ENCODE measurements at places on chromosomes 3 and 15.
A peak's percentile ranks its signal among the peaks of the same experiment; 100 is the strongest.

GRCh38 chr3:127478922-127479321, 111.6 kb downstream of the TPRA1 start:
- no peak for DNase-seq
- H3K36me3 ChIP-seq: no peaks in the 10 kb centered on the region
- no peak overlapping the region for H3K27ac ChIP-seq
- no peak overlapping the region for H3K4me3 ChIP-seq
- peaks cover 10% of the 10 kb centered on the region for H3K4me1 ChIP-seq
- peaks cover 17% of the 10 kb centered on the region for H3K27me3 ChIP-seq

GRCh38 chr15:78170848-78171773, 21.9 kb downstream of the IDH3A start:
- H3K36me3 ChIP-seq: peaks cover 63% of the 10 kb centered on the region
- H3K27me3 ChIP-seq: no peaks in the 10 kb centered on the region
- no peaks in the 10 kb centered on the region for H3K4me1 ChIP-seq

GRCh38 chr3:155428563-155428962, 135.1 kb upstream of the STRIT1 start:
- H3K36me3 ChIP-seq: no peaks in the 10 kb centered on the region
- H3K27me3 ChIP-seq: no peaks in the 10 kb centered on the region
- peak overlapping the region; percentile 6 for H3K27ac ChIP-seq
- H3K4me3 ChIP-seq: no peak overlapping the region
- DNase-seq: no peak
- H3K4me1 ChIP-seq: peaks cover 9% of the 10 kb centered on the region

DNA sequence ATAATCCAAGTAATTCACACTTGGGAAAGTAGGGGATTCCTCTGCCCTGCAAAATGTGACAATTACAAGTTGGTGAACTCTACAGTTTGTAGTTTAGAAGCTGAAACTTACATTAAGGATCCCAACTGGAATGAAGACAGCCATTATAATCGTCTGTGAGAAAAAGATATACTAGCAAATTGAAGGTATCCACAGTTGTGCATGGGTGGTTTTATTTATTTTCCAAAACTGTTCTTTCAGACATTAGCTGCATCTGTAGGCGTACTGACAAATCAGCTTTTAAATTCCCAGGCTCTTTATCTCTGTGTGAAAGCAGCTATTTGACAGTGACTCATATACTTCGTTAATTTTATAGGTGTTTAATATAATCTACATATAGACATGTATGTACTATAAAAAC, 12.5 kb upstream of the ISL2 start:
- H3K4me3 ChIP-seq: no peak overlapping the region
- H3K27ac ChIP-seq: no peak overlapping the region
- DNase-seq: no peak
- H3K27me3 ChIP-seq: no peaks in the 10 kb centered on the region

DNA sequence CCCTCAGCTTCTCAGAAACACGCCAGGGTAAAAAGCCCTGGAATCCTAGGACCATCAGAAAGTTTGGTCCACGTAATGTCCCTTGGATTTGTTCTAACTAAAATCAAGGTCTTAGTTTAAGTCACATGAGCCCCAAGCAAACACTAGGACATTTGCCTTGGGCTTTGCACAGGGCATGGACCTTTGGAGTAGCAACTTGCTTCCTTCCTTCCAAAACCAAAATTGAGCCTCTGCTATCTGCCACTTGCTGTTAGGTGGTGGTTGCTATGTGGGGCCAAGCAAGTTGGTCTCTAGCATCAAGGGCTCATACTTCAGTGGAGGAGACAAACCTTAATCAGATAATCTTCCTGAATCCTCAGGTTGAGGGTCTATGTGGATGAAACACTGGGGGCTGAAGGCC, 4.0 kb upstream of the DAG1 start:
- peaks cover 20% of the 10 kb centered on the region for H3K4me1 ChIP-seq
- no peaks in the 10 kb centered on the region for H3K36me3 ChIP-seq
- H3K27me3 ChIP-seq: no peaks in the 10 kb centered on the region
- no peak overlapping the region for H3K27ac ChIP-seq
- no peak overlapping the region for H3K4me3 ChIP-seq

DNA sequence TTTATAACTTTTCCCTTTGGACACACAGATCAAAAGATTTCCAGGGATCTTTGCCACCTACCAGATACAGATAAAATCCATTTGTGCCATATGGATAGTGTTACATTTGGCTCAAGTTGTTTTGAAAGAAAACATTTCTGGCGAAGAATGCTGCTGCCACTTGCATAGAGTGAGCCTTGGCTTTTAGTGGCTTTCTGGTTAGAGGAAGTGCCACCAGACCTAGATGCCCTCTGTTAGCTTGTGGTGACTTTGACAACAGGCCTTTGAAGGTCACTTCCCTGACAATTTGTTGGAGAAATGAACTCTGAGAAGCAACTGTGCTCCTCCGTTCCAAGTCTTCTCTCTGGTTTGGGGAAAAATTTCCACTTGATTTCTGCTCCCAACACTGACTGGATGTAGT, 158.0 kb downstream of the CHST2 start:
- no peak overlapping the region for H3K27ac ChIP-seq
- no peaks in the 10 kb centered on the region for H3K4me1 ChIP-seq
- no peaks in the 10 kb centered on the region for H3K36me3 ChIP-seq
- H3K4me3 ChIP-seq: no peak overlapping the region

DNA sequence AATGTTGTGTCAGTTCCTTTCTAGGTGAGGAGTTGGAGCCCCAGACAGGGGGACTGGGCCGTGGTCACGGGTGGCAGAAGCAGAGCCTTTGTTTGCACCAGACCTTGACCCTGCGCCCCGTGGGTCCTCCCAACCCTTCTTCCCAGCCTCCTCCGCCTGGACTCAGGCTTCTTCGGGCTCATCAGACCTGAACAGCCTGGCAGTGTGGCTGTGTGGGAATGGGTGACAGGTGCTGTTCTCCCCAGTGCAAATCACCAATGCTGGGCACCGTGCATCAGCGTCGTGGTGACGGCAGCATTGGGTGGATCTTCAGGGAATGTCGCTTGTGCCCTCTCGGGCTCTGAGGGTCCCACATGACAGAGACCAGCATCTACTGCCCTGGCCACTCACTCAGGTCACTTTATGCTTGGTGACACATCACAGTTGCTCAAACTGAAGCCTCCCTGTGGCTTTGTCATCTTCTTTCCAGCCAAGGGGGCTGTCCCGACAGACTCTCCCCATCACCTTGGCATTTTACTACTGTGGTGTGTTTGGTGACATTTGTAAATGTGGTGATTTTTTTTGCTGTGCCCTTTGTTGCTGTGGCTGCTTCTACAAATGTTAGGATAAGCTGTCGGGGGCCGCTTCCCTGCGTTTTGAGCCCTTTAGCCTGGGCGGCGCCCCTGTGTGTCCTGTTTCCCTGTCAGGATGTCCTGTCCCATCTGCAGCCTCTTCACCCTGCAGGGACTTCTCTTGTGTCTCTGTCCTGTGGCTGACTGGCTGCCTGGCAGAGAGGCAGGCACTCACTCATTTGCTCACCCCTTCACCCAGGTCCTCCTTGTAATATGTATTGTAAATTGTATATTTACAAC, 14.5 kb downstream of the APBA2 start:
- H3K36me3 ChIP-seq: no peaks in the 10 kb centered on the region
- H3K27ac ChIP-seq: no peak overlapping the region
- H3K27me3 ChIP-seq: no peaks in the 10 kb centered on the region
- H3K4me3 ChIP-seq: no peak overlapping the region

GRCh38 chr15:78929536-78930264, 15.1 kb downstream of the CTSH start:
- no peaks in the 10 kb centered on the region for H3K27me3 ChIP-seq
- peaks cover 37% of the 10 kb centered on the region for H3K36me3 ChIP-seq
- no peak overlapping the region for H3K4me3 ChIP-seq
- H3K27ac ChIP-seq: no peak overlapping the region
- no peak for DNase-seq

GRCh38 chr3:169310184-169310939, 353.1 kb downstream of the MECOM start:
- no peak overlapping the region for H3K4me3 ChIP-seq
- H3K36me3 ChIP-seq: no peaks in the 10 kb centered on the region
- peaks cover 4% of the 10 kb centered on the region for H3K4me1 ChIP-seq

GRCh38 chr3:102181175-102181920, 253.5 kb upstream of the ZPLD1 start:
- DNase-seq: peak; percentile 42
- no peak overlapping the region for H3K4me3 ChIP-seq
- H3K27me3 ChIP-seq: no peaks in the 10 kb centered on the region
- H3K36me3 ChIP-seq: no peaks in the 10 kb centered on the region

- H3K4me3 ChIP-seq: no peak overlapping the region
- H3K27me3 ChIP-seq: no peaks in the 10 kb centered on the region
- no peak for DNase-seq
- H3K27ac ChIP-seq: peak overlapping the region; percentile 39
Measured at GRCh38 chr3:29329986-29330890, 49.4 kb downstream of the RBMS3 start.

GRCh38 chr3:132898141-132898540, 140.1 kb upstream of the TMEM108 start:
- H3K27me3 ChIP-seq: no peaks in the 10 kb centered on the region
- H3K4me3 ChIP-seq: no peak overlapping the region
- no peak for DNase-seq
- no peak overlapping the region for H3K27ac ChIP-seq

GRCh38 chr3:17546500-17547255, 195.8 kb downstream of the TBC1D5 start:
- no peaks in the 10 kb centered on the region for H3K4me1 ChIP-seq
- DNase-seq: no peak
- H3K27me3 ChIP-seq: no peaks in the 10 kb centered on the region
- H3K27ac ChIP-seq: no peak overlapping the region
- peaks cover 5% of the 10 kb centered on the region for H3K36me3 ChIP-seq

- H3K4me3 ChIP-seq: no peak overlapping the region
- H3K27ac ChIP-seq: no peak overlapping the region
- no peaks in the 10 kb centered on the region for H3K27me3 ChIP-seq
- H3K4me1 ChIP-seq: peaks cover 5% of the 10 kb centered on the region
- DNase-seq: no peak
Measured at GRCh38 chr3:106261915-106262683, 393.3 kb upstream of the CBLB start.

DNA sequence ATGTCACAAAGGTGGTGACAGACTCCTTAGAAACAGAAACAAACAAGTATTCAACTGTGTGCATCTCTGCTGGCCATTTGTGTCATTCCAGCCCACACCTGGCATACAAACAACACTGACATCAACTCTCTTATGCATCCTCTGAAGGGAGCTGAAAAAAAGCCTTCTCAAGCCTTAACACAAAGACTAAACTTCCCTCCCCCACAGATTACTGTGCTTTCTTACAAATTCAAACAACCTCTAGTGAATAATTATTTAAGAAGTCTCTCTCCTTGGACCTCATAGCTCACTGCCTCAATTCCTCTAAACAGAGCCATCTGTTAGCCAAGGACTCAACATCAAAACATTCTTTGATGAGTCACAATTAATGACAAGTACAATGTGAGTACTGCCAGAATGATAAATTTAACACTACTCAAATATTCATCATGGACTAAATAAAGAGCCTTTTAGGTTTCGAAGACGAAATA, 132.1 kb downstream of the WDR76 start:
- no peak overlapping the region for H3K27ac ChIP-seq
- H3K4me1 ChIP-seq: peaks cover 7% of the 10 kb centered on the region
- no peaks in the 10 kb centered on the region for H3K27me3 ChIP-seq
- no peak overlapping the region for H3K4me3 ChIP-seq
- DNase-seq: no peak

GRCh38 chr3:158977497-158977896, 175.6 kb downstream of the MFSD1 start:
- H3K27me3 ChIP-seq: peaks cover 18% of the 10 kb centered on the region
- no peaks in the 10 kb centered on the region for H3K36me3 ChIP-seq
- no peak for DNase-seq
- no peak overlapping the region for H3K27ac ChIP-seq
- H3K4me3 ChIP-seq: no peak overlapping the region

GRCh38 chr3:61134532-61134931, 116.7 kb downstream of the FHIT start:
- DNase-seq: no peak
- H3K4me1 ChIP-seq: no peaks in the 10 kb centered on the region
- H3K27ac ChIP-seq: no peak overlapping the region
- H3K4me3 ChIP-seq: no peak overlapping the region
- no peaks in the 10 kb centered on the region for H3K27me3 ChIP-seq

DNA sequence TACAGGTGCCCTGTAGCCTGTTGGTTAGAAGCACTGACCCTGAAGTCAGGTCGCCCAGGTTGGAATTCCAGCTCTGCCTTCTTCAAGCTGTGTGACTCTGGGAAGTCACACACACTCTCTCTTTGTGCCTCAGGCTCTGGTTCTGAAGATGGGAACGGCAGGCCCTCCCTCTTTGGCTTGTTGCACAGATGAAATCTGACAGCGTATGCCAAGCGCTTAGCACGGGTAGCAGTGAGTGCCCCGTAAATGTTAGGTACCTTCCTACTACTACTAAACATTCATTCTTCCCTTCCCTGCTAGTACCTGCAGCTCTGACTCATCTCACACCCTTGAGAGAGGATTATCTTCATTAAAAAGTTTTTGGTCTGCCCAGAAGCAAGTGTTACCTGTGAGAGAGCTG, 139.0 kb downstream of the PGPEP1L start:
- no peaks in the 10 kb centered on the region for H3K27me3 ChIP-seq
- H3K4me3 ChIP-seq: peak overlapping the region; percentile 21
- peaks cover 8% of the 10 kb centered on the region for H3K36me3 ChIP-seq

GRCh38 chr3:61807865-61808276, 246.5 kb downstream of the PTPRG start:
- no peak overlapping the region for H3K4me3 ChIP-seq
- H3K4me1 ChIP-seq: peaks cover 14% of the 10 kb centered on the region
- DNase-seq: no peak
